ENCODE measurements at places on chromosomes 7 and 10. TPM values are rescaled to one million over a fixed set of nuclear protein-coding genes. Genes with fewer than 3 reads are reported as not detected.

Gene HOXA3
- 4.6 TPM for total RNA-seq

DNA sequence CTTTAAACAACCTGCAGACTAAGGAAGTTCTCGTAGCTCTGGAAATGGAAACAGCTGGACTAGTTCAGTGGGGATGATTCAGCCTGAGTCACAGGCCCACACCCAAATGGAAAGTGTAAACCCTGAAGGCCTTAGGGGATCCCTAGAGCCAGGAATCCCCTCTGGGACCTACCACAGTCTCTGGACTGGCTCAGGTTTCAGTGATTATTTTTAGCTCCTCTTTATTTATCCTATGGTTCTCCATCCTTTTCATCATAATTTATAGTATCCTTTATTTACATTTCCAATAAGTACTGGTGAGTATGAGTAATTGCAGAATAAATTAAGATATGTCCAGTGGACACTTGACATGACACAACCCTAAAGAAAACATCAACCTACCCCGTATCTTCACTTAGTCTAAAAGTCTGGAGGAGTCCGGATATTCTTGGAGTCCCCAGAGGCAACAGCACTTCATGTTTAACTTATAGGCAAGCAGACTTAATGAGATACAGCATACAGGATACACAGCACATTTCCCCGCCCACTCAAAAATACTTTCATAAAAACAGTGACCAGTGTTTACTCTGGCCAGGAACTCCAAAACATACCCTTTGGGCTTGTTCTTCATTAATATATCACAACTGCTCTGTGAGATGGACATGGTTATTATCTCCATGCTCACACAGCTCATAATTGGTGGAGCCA, 28.4 kb upstream of the SEMA3E start:
- no peak for DNase-seq

- DNase-seq, result no peak
Observed at GRCh38 chr10:130159192-130159794, 23.1 kb downstream of the GLRX3 start.

DNA sequence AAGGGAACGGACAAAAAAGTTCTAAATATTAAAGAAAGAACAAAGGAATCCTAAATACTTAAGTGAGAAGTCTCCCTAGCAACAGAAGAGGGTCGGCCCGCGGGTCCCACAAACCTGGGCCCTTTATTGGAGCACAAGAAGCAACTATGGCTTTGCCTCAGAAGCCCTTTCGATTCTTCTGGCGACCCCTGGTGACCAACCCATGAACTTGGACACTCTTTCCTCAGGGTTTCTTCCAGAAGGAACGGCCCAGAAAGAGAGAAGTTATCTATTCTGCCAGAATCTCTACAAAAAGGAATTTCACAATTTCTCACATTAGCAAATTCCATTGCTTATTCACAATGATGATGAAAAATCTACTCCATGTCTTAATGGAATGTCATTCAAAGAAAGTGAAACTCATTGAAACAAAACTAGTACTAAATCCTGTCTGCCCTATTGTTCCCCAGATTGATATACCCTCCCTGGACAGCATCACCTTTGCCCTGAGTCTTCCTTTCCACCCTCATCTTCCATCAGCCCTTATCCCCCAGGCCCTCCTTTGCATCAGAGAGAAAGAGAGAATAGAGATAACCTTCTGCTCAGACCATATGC, 43.7 kb downstream of the CPVL start:
- no peak for DNase-seq

DNA sequence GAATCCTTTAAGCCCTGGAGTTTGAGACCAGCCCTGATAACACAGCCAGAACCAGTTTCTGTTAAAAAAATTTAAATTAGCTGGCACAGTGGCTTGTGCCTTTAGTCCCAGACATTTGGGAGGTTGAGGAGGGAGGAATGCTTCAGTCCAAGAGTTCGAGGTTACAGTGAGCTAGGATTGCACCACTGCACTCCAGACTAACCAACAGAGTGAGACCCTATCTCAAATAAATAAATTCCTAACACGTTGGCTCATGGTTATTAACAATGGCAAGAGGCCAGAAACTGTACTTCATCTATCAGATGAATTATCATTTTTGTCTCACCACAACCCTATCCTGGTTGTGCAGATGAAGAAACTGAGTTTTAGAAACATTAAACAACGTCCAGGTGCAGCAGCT, 2.1 kb upstream of the PPIA start:
- no peak for DNase-seq

Measured in esophagus squamous epithelium (tissue), 5 donors.